ENCODE measurements at places on chromosomes 1 and 21.

DNA sequence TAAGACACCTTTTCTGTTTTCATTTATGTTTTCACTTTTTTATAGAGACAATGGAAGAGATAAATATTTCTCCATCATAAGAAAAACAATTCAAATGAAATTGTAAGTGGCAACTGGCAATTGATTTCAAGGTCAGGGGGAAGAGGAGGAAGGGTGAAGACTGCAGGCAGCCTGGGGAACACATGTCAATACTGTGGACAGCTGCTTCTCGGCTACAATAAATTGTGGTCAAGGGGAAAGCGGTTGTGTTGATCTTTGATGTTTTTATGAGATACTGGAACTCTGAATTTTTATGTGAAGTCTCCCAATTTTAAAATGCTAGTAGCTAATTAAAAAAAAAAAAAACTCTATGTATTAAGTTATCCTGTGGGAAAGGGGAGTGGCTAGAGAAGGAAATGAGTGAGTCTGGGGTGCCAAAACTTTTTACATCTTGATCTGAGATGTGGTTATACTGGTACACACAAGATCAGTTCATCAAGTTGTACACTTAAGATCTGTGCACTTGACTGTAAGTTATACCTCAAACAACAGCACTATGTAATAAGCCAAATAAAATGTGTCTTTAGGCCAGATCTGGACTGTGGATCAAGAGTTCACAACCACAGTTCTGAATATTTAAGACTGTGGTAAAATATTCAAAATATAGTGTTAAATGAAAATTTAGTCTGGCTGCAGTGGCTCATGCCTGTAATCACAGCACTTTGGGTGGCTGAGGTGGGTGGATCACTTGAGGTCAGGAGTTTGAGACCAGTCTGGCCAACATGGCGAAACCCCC, 18.0 kb downstream of the SSX2IP start:
- no peak for DNase-seq

GRCh38 chr1:15965228-15965767, 10.6 kb downstream of the ZBTB17 start:
- DNase-seq, result peak; percentile 47

- no peak for DNase-seq
Measured at GRCh38 chr1:23551849-23552248, 7.5 kb downstream of the ID3 start.

DNA sequence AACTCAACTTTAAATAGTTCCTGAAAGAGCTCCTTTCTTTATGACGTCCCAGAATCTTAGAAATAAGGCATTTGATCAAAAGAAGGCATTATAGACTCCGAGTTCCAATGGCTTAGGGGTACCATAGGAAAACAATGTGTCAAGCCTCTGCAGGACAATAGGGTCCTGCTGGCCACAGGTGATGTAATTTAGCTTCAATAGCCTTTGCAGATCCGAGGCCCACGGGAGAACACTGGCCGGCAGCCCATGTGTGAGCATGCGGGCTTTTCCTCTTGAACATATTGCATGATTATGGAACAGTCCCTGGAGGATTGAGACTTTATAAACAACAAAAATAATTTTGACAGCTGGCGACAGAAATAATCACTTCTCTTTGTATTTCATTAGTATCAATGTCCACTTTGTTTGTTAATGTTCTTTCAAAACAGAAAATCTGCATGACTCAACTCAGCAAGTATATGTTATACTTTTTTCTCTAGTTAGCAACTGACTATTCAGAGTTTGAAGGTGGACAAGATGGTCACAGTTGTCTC, 49.0 kb upstream of the NR5A2 start:
- no peak for DNase-seq

- DNase-seq, result no peak
Measured at GRCh38 chr21:23249760-23250159, 2251.6 kb downstream of the NCAM2 start.

DNA sequence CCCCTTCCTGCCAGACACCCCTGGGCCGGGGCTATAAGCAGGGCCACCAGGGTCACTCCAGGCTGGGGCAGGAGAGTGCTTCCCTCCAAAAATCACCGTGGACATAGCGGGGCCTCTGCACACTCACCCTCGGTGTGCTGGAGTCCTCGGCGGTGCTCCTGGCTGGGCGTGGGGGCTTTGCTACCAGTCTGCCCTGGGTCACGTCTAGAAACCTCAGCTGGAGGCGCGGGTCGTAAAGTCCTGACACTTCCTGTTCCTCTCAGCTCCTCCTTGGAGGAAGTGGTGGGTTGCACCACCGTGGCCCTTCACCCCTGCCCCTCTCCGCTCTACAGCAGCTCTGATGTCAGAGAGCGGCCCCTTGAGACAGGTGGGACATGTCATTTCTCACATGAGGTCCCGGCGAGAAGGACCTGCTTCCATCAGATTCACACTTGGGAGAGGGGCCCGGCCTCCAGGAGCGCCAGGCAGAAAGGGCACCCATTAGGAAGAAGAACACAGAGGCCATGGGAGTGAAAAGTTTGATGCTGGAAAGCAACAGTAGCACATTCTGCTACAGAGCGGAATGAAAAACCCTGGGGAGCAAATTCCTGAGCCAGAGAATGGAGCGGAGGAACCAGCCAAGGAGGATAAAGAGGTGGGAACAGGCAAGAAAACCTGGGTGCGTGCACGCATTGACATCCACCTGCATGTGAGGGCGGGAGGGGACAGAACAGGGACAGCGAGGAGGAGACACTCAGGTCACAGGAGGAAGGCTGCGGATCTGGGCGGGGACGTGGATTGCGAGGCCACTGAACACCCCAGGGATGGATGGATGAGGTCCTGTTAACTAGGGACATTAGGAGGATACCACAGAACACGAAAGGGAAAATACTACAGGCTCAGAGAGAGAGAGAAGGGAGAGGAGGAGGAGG, at the start of gene ITGB2:
Gene ITGB2, minus strand, starts transcription at position 206 of the 911 bp plus-strand sequence. CDS start 10,117 bp downstream, outside the sequence.
- DNase-seq, result peak; percentile 63

DNA sequence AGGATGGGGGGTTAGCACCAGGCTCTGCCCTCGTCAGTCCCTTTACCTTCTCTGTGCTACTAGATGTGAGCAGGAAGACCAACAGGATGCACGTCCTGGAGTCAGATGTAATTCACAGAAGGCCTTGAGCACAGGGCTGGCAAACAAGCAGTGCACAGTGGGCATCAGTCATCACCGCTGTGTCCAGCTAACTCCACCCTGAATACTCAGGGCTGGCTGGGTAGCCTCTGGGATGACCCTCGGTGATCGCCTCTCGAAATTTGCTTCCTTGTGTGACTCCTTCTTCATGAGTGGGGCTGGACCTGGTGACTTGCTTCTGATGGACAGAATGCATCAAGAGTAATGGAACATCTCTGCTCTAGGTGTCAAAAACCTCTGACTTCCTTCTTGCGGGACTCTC, 92.2 kb upstream of the TMPRSS2 start:
- no peak for DNase-seq

GRCh38 chr1:110003747-110004428, 19.3 kb downstream of the AHCYL1 start:
- DNase-seq, result peak; percentile 31

DNA sequence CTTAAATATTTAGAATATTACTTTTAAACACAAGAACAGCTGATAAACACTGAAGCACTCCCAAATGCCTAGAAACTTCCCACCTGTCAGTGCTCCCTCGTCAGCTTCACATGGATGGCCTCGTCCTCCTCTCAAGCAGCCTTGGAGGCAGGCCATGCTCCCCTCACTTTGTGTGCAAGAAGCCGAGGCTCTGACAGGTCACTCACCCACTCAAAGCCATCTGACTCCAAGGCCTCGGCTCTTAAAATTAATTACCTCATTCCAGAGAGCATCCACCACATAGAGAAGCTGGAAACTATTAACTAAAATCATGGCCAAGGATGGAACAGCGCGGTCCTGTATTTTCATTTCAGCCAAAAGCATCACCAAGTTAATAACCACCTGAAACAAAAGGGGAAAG, 17.8 kb downstream of the LBR start:
- no peak for DNase-seq

DNA sequence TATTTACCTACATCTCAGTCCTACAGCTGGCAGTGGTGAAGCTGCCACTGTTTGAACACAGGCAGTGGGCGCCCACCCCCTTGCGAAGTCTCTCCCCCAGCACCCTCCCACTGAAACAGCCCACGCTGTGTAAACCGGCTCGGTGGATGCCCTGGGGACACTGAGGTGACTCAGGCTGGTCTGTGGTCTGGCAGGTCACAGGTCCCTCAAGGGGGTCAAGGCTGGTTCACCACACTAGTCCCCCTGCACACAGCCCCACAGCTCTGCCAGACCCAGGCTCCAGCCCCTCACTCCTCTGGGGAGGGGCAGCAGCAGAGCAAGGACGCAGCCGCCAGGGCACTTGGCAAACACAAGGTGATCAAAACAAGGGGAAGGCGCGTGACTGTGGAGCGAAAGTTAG, 7.6 kb downstream of the CHD5 start:
- no peak for DNase-seq

- DNase-seq, result peak; percentile 16
Measured at GRCh38 chr1:17502326-17502778, 37.1 kb upstream of the ARHGEF10L start.

GRCh38 chr1:167081594-167082156, 8.5 kb downstream of the GPA33 start:
- no peak for DNase-seq

DNA sequence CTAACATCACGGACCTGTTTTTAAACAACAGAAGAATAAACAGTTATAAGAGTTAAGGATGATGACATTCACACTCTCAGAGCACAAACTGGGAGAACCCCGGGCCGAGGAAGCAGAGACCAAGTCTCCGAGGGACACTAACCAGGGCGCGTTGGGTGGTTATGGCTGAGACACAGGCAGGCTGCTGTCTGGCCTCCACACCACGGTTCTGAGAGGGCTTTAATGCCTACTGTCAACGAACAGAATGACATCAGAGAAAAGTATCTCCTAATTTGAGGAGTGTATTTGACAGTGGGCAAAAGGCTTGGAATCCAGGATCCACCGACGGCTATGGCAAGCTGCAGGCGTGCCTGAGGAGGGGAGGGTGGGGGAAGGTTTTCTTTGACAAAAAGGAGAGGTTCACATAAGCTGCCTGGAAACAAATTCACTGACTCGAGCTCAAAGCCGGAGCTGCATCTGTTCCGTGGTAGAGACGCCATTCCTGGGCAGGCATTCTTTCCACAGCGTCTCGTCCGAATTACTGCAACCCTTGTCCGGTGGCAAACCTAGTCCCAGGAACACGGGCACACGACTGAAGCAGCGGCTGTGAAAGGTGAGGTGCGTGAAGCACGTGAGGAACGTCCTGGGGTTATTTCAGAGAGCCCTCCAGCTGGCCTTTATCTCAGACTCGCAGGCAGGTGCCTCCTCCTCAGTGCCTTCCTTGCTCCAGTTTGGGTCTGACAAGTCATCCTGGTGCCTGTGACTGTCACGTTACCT, 9.4 kb downstream of the POFUT2 start:
- no peak for DNase-seq

- DNase-seq, result no peak
Measured at GRCh38 chr1:3465091-3465934, 10.8 kb downstream of the ARHGEF16 start.

GRCh38 chr1:197683895-197684553, 91.3 kb downstream of the DENND1B start:
- no peak for DNase-seq

GRCh38 chr21:26845066-26845758, at the start of gene ADAMTS1:
TSS of gene ADAMTS1 (minus strand) at chr21:26845409. CDS start at chr21:26844954, 455 bp downstream.
- DNase-seq, result no peak

GRCh38 chr1:206829282-206829681, 36.1 kb upstream of the IL20 start:
- peak; percentile 10 for DNase-seq

DNA sequence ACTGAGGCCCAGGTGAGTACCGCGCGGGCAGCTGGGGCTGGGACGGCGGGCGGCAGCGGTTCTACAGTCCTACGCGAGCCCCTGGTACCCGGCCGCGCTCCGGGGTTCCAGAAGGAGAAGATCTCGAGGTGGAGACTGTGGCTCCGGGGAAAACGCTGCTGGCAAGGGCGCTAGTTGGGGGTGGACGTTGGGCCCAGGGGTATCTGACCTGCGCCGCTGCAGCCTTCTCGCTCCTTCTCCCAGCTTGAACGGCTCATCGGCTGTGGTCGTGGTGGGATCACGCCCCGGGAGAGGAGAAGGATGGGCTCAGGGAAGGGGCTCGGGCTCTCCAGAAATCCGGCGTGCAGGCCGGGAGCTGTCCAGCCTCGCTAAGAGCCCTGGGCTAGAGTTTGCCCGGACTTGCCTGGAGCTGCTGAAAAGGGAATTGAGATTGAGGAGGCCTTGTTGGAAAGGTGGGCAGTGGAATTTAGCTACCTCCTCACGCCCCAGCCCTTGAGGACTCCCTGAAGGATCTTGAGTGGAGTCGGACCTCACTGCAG, 1.1 kb upstream of the POU3F1 start:
- no peak for DNase-seq

DNA sequence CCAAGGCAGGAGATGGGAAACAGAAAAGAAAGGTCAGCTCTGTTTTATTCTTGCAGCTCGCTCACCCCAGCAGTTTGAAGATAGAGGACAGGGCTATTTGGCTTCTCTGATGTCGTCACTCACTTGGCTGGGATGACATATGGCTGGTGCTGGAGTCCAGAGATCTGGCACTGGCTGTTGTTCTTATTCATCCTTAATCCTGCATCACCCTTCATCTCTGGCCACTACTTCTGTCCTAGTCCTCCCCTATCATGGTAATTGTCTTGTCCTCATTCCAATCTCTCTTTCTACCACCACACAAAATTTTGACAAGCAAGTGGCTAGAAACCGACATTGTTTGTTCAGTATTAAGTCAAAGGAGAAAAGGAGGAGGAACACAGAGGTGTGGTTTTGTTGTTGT, 103.8 kb upstream of the PDE4B start:
- DNase-seq, result no peak

DNA sequence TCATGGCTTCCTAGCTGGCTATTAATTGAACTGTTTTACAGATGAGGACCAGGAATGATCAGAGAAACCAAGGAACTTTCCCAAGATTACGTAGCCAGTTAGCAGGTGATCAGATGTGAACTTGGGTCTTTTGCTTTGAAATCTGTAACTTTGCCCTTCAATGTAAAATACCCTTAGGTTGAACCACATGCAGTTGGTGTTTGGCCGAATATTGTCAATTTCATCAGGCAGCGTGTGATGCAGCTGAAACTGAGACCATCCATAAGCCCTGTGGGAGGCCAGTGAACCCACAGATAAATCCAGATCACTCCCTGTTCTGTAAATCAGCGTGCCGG, 150.8 kb downstream of the ETS2 start:
- DNase-seq, result no peak

DNA sequence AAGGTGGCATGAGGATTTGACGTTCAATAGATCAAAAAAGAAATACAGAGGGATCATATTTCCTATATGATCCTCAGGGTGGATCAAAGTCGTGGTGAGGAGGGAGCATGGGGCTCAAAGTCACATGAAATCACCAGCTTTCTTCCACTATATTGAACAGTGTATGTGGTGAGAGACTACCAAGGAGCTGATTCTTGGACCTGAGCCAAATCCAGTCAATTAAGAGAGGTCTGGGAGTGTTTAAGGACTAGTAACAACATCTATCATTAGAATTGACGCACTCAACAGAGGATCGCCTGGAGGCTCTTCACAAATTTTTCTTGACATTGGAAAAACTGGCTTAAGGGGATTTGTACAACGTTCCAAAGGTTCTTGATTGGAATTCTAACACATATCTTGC, 267.7 kb upstream of the PROX1 start:
- DNase-seq, result no peak
